GF-D8 (cell line): ENCODE measurements at places on chromosomes 12 and 14.

- DNase-seq: no peak
Observed at GRCh38 chr12:101703487-101703886, 6.0 kb downstream of the CHPT1 start.

DNA sequence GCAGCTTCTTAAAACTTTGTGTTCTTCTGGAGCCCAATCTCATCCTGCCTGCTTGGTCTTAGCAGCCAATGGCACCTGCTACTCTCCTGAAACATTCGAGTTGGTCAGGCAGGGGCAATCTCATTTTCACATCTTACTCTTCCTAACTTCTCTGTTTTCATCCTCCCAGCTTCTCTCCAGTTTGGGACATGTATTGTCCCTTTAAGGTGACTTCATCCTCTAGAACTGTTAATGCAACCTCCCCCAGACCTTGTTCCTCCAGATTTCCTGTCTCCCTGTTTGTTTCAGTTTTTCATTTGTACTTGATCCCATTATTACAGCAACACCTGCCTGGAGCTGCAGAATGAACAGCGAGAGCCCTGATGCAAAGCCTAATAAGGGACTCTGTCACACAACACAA lies 31.3 kb downstream of the SERPINA11 start:
- DNase-seq: no peak

DNA sequence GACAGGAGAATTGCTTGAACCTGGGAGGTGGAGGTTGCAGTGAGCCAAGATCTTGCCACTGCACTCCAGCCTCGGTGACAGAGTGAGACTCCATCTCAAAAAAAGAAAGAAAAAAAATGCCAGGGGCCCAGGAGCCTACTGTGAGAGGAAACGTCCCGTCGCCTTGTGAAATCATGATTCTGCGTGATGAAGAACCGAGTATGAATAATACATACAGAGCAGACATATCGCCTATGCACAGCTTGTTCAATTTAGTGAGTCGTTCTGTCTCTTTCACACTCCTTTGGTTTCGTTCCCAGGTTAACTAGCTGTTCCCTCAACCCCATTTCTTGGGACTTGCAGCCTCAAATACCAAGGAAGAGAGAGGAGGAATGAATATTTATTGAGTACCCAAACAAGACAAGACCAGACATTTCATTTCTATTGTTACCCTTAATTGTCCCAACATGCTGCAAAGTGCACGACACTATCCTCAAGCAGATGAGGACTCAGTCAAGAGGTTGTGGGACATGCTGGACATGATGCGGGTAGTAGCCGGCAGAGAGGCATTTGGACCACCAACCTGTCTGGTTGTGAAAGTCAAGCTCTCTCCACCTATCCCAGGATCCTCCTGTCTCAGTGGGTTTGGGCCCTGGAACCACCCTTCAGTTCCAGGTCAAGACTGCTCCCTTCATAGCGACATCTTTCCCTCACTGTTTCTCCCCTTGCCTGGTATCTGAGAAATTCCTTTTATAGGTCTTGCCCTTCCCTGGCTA lies 8.6 kb upstream of the CD27 start:
- DNase-seq: no peak

DNA sequence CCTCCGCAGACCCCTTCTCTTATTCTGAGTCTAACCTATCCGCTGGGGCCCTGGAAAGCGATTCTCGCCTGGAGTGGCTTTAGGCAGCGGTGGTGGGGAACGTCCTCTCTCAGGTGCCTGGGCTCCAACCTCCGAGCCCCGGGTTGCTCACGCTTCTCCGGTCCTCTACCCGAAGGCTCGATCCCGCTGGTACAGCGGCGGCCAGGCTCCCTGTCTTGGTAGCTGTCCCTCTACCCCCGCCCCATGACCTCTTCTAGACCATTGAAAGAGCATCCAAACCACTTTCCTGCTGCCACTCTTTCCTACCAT lies 505 bp upstream of the HEBP1 start:
- DNase-seq: no peak

- DNase-seq: no peak
Observed at GRCh38 chr14:93713726-93714405, 74.4 kb downstream of the PRIMA1 start.

DNA sequence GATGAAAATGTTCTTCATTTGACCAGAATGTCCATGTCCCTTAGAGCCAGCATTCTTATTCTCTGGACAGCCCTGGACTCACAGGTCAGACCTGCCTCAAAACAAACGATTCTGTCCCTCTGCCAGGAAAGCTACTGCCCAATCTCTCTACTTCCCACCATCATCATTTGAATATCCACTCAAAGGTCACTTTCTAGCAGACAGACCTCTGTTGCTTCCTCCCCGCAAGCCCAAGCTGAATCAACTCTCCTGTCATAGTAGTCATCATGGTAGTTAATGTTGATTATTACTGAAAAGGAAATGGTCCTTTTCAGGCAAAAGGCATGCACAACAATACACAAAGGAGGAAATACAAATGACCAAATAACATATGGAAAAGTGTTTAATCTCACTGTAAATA lies 39.6 kb upstream of the CPM start:
- DNase-seq: no peak

GRCh38 chr14:68404652-68405183 lies 388.1 kb downstream of the ZFP36L1 start:
- no peak for DNase-seq

DNA sequence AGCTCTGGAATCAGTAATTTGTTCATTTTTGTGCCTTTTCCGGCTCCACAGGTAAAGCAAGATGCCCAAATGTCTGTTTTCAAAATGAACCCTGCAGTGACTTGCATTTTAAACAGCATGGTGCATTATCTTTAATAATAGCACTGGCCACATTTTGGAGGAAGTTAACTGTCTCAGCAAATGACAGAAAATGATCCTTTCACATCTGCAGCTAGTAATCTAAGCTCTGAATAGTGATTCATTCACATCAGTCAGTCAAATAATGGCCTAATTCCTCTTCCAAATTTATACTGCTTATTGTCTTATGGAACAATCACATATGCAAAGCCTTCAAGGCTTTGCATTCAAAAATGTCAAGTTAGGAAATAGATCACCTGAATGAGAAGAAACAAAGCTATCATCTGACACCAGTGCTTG lies 75.6 kb downstream of the PPM1H start:
- DNase-seq: no peak

DNA sequence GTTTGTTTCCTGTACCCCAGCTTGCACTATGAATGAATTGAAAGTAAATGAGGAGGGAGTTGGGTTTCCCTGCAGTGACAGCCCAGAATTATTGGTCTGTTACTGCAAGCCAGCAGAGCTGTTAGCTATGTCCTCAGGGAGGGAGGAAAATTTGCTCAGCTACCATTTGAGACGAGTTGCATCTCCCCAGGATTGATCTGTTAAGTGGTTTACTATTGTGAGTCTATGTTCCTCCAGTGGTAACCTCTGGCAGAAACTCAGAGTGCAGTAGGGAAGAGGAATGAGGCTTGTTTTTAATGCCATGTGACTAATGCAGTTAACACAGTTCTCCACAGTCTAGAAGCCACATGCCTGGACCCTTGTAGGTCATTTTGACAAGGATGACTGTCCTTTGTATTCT lies 173.9 kb downstream of the SLC15A4 start:
- no peak for DNase-seq

DNA sequence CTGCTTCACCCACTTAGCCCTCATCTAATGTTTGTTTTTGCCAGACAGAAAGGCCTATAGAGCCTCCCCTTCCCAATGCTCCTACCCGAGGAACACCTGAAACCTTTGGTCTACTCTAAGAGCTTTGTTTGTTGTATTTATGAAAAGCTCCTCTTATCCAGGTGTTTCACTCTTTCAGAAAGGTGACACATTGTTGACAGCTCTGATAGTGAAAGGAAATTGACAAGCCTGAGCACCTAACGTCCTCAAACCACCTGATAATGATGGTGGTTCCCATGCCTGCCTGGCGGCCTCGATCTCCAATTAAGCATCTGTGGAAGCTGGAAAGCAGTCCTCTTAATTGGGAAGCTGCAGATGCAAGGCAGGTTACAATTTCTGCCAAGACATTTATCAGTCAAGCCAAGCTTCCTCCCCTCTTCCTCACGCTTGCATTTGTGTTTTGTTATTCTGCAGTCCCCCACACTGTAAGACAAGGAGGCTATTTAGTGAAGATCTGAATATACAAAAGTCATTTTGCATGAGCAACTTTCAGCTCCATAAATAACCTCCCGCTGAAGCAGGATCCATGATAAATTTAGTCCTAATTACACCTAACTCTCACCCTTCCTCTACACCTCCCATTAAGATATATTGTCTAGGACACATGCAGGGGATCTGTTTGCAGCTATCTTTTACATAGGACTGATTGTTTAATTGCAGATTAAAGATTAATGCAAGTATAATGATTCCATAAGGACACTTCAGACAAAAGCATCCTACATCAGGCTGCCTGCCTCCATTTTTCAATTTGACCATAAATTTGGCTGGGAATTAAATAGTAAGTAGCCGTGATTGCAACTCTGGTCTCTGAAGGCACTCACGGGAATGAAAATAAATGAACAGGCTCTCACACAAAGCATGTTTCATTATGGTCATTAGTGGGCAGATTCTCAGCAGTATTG lies 288.6 kb downstream of the PDZRN4 start:
- no peak for DNase-seq

- no peak for DNase-seq
Observed at GRCh38 chr12:80033448-80033847, 65.9 kb upstream of the OTOGL start.

- DNase-seq: no peak
Observed at GRCh38 chr12:70829070-70829469, 91.5 kb downstream of the PTPRR start.

GRCh38 chr12:109151457-109151856 lies 35.1 kb downstream of the ACACB start:
- no peak for DNase-seq

- DNase-seq: no peak
Observed at GRCh38 chr12:2776129-2776806, 18.5 kb upstream of the FKBP4 start.

DNA sequence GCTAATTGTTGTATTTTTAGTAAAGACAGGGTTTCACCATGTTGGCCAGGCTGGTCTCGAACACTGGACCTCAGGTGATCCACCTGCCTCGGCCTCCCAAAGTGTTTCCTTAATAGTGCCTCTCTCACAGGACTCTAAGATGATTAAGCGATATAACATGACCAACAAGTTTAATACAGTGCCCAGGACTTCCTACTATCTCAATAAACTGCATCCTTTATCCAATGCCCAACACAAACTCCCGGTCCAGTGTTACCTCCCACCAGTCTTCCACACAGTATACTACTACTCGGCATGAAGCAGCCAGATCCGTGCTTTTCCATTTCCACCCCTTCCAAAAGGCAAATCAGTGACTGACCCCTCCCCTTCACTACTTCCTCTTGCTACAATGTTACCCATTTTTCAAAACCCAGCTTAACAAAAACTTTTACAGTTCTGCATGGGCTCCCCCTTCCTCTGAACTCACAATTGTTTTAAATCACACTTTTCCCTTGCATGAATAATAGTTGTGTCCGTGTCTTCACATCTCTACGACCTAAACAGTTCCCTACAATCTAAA lies 900 bp downstream of the NOP2 start:
- no peak for DNase-seq

- no peak for DNase-seq
Observed at GRCh38 chr14:39991041-39991440, 558.8 kb upstream of the FBXO33 start.

GRCh38 chr12:131089531-131090273 lies 136.0 kb downstream of the ADGRD1 start:
- DNase-seq: no peak

DNA sequence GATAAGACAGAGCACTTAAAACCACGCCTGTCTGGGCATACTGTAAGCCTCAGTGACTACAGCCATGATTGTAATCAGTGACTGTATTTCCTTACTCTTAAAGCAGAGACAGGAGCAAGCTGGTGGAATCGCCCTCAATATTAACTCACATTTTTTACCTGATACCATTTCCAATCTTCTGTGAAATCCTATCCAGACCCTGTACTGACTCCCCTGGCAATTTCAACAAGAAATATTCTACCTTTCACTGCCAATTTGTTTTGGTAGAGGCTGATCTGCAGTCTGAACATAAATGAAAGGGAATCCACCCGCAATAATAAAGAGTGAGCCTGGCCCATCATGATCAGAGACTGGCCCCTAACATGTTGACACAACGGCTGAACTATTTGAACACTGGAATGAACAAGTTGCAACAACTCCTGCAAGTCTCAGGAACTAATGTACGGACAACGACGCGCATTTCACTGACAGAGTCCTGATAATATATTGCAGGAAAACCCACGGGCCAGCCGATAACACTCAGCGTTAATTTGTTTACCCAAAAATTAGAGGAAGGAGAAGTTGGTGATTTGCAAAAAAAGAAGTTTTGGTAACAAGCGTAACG lies 195.5 kb upstream of the BTG1 start:
- DNase-seq: no peak

- DNase-seq: no peak
Observed at GRCh38 chr14:87407344-87407743, 585.6 kb downstream of the GALC start.

DNA sequence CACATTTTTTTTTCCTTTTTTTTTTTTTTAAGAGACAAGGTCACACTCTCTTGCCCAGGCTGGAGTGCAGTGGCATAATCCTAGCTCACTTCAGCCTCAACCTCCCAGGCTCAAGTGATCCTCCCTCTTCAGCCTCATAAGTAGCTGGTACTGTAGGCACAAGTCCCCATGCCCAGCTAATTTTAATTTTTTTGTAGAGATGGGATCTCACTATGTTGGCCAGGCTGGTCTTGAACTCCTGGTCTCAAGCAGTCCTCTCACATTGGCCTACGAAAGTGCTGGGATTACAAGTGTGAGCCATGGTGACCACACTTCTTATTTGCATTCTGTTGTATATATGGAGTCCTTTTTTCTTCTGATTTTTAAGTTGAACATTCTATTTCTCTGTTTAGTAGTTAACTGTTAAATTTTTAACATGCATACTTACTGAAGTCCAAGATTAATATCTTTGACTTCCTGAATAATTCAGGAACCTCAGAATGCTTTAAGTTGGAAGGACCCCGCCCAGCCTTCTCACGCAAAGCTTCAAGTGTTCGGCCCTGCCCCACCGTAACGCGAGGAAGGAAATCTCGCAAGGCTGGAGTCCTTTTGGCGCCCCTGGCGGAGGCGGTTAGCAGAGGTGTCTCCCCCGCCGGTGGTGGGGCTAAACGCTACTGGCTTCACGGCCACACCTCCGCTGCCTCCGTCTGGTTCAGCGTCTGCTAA lies 21.6 kb downstream of the SPATS2 start:
- DNase-seq: no peak

GRCh38 chr14:31527087-31527486 lies 34.1 kb upstream of the NUBPL start:
- DNase-seq: no peak

DNA sequence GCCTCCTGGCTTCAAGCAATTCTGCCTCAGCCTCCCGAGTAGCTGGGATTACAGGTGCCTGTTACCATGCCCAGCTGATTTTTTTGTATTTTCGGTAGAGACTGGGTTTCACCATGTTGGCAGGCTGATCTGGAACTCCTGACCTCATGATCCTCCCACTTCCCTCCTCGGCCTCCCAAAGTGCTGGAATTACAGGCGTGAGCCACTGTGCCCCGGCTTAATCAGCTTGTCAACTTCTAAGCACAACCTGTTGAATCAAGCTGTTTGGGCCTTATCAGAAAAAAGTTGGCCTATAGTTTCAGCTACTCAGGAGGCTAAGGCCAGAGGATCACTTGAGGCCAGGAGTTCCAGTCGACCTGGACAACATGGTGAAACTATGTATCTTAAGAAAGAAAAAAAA lies 7.9 kb downstream of the MARK3 start:
- DNase-seq: no peak

GRCh38 chr14:103196716-103197115 lies 73.5 kb downstream of the TNFAIP2 start:
- no peak for DNase-seq

- no peak for DNase-seq
Observed at GRCh38 chr12:24719293-24719721, 229.6 kb downstream of the BCAT1 start.
